Esophagus muscularis mucosa (tissue), 4 donors: ENCODE measurements at places on chromosomes 12 and 14. TPM values are rescaled to one million over a fixed set of nuclear protein-coding genes. Genes with fewer than 3 reads are reported as not detected.

TBX5 gene
- total RNA-seq: 30.7 TPM

SYCP3 gene
- total RNA-seq: not detected

FAIM2 gene
- total RNA-seq: 4.1 TPM

CLEC2A gene
- total RNA-seq: not detected

ZFHX2 gene
- 1.2 TPM for total RNA-seq

PPFIA2 gene
- 0.13 TPM for total RNA-seq

PPP1R1A gene
- total RNA-seq: 7.7 TPM

TPPP2 gene
- total RNA-seq: not detected

DNA sequence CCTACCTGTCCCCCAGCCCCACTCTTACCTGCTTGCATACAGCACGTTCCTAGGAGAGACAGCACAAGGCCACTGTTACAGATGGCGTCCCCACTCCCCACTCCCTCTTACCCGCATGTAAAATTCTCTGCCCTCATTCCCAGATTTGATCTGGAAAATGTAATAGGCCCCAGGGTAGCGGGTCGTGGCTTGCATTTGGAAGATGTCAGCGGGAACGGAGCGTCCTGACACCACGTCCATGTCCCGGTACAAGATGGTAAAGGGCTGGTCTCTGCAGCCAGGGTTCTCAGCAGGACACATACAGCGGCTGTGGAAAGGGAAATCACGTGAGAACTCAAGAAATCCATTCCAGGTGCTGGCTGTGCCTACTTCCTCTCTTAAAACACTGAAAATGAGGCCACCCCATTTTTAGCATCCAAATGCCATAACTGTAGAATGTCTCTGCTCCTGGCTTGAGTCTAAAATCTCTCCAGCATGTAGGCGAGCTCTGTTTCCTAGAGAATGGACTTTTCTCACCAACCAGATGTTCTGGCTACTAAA is 10.1 kb upstream of the TC2N start:
- no peaks in the 10 kb centered on the region for H3K27me3 ChIP-seq
- H3K27ac ChIP-seq: no peak overlapping the region
- DNase-seq: no peak
- H3K4me1 ChIP-seq: peaks cover 15% of the 10 kb centered on the region

- no peak overlapping the region for H3K4me3 ChIP-seq
- H3K27ac ChIP-seq: no peak overlapping the region
- H3K4me1 ChIP-seq: no peaks in the 10 kb centered on the region
- H3K36me3 ChIP-seq: no peaks in the 10 kb centered on the region
- no peaks in the 10 kb centered on the region for H3K27me3 ChIP-seq
- no peak for DNase-seq
Measured at GRCh38 chr14:34270361-34270760, 191.7 kb downstream of the SPTSSA start.

DNA sequence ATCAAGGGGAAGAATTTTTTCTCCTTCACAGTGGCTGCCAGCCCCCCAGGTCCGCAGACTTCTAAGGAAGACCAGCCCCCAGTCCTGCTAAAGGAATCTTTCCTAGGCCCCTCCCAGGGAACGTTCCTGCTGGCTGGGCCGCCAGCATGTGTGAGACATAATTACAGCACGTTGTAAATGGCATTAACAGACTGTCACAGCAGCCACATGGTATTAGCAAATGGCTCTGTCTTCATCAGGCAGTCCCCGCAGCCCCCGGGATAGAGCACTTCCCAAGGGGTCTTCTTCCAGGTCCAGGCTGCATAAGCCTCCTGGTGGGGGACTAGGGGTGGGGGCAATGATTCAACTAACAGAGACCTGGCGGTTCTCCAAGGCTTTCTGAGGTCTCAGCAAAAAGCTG is 34.9 kb upstream of the FAM222A start:
- H3K4me3 ChIP-seq: no peak overlapping the region
- no peaks in the 10 kb centered on the region for H3K27me3 ChIP-seq
- no peak overlapping the region for H3K27ac ChIP-seq
- DNase-seq: no peak
- H3K36me3 ChIP-seq: no peaks in the 10 kb centered on the region

DNA sequence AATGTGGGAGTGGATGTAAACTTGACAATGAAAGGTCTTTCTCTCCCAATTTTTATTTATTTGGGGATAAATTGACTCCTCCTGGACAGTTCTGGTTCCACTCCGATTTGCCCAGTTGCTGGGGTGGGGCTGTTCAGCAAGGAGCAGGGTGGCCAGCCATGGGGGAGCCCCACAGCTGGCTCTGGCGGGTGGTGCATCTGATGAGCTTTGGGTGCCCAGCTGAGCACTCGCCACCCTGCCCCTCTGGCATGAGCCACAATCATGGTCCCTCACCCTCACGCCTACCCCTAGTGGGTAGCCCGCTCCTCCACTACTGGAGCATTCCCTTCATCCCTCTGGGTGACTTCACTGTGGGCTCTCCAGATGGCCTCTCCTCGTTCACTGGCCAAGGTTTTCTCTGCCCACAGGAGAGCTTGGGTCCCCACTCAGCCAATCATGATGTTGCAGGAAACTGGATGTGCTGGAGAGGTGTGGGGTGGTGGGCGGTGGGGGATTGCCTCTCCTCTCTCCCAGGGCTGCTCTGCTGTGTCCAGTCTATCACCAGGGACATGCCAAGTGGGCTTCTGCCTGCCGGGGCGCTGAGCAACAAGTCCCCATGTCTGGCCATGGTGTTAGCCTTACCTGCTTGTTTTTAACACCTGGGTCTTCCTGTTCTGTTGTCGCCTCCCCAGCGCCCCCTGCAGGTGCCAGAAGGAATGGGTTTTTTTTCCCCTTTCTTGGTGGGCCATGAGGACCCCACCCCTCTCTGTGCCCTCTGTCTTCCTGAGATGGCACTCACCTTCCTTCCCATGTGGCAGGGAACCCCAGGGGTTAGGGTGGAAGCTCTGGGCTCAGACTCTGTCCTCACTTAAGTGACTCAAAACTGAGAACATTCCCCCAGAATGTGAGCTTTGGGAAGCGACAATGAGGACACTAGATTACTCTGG is 3.4 kb downstream of the CYP46A1 start:
- peaks cover 18% of the 10 kb centered on the region for H3K4me1 ChIP-seq
- DNase-seq: no peak
- no peak overlapping the region for H3K4me3 ChIP-seq
- no peaks in the 10 kb centered on the region for H3K36me3 ChIP-seq

- no peaks in the 10 kb centered on the region for H3K27me3 ChIP-seq
- H3K36me3 ChIP-seq: no peaks in the 10 kb centered on the region
- no peak overlapping the region for H3K27ac ChIP-seq
- DNase-seq: no peak
- H3K4me3 ChIP-seq: no peak overlapping the region
Measured at GRCh38 chr12:84738481-84738972, 174.1 kb downstream of the SLC6A15 start.

- H3K4me3 ChIP-seq: no peak overlapping the region
- peaks cover 27% of the 10 kb centered on the region for H3K36me3 ChIP-seq
- DNase-seq: no peak
- H3K27me3 ChIP-seq: no peaks in the 10 kb centered on the region
- H3K4me1 ChIP-seq: no peaks in the 10 kb centered on the region
Measured at GRCh38 chr14:103788086-103788485, 59.3 kb downstream of the PPP1R13B start.

- H3K27me3 ChIP-seq: no peaks in the 10 kb centered on the region
- no peak overlapping the region for H3K4me3 ChIP-seq
- no peaks in the 10 kb centered on the region for H3K36me3 ChIP-seq
Measured at GRCh38 chr12:49212572-49212971, 23.7 kb upstream of the TUBA1A start.

DNA sequence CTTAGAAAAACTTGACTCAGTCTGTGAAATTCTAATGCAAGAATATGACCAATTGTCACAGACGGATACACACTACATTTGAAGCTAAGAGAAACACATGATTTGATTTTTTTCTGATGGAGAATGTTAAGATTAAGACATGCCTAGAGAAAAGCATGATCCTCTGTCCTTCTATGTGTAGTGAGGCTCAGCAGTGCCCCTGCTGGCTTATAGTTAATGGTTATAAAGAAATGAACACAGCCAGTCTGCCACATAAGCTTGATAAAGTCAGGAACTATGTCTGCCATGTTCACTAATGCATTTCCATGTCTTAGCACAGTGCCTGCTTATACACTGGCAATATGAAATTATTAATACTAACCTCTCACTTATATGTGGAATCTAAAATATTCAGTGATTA is 168.1 kb upstream of the DAAM1 start:
- H3K27ac ChIP-seq: no peak overlapping the region
- H3K4me3 ChIP-seq: no peak overlapping the region
- no peaks in the 10 kb centered on the region for H3K4me1 ChIP-seq
- no peaks in the 10 kb centered on the region for H3K36me3 ChIP-seq

GRCh38 chr12:50555471-50555885 is 50.7 kb downstream of the DIP2B start:
- no peaks in the 10 kb centered on the region for H3K4me1 ChIP-seq
- no peak overlapping the region for H3K4me3 ChIP-seq
- H3K27ac ChIP-seq: no peak overlapping the region
- H3K27me3 ChIP-seq: no peaks in the 10 kb centered on the region
- H3K36me3 ChIP-seq: no peaks in the 10 kb centered on the region

GRCh38 chr12:121561009-121561395 is 19.8 kb downstream of the KDM2B start:
- peaks cover 6% of the 10 kb centered on the region for H3K36me3 ChIP-seq
- DNase-seq: no peak
- no peak overlapping the region for H3K27ac ChIP-seq
- H3K4me3 ChIP-seq: no peak overlapping the region

DNA sequence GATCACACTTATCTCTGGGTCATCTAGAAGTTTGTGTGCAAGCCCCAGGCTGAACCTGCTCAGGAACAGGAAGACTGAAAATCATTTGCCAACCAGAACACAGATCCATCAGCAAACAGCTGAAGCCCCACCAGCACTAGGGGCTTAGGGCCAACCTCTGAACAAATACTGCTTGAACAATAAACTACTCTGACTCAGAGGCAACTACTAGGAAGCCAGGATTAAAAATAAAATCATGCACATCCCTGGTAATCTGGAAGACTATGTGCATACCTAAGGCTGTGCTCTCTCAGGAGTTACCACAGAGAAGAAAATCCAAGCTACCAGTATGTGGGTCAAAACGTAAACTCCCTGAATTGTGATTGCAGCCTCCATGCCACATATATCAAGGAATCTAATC is 15.9 kb downstream of the GALNT8 start:
- no peaks in the 10 kb centered on the region for H3K36me3 ChIP-seq
- no peak for DNase-seq
- no peaks in the 10 kb centered on the region for H3K4me1 ChIP-seq
- H3K4me3 ChIP-seq: no peak overlapping the region

DNA sequence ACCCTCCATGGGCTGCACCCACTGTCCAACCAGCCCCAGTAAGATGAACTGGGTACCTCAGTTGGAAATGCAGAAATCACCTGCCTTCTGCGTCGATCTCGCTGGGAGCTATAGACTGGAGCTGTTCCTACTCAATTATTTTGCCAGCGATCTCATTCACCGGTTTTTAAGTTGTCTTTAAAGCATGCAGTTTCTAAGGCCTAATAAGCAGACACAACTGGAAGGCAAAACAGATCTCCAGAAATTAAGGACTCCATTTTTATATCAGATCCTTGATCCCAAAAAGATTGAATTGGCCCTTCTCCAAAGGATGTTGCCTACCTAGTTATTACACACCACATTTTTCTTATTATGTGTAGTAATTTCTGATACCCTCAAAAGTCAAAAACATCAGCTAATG is 131.4 kb downstream of the KCNMB4 start:
- no peaks in the 10 kb centered on the region for H3K27me3 ChIP-seq
- H3K36me3 ChIP-seq: no peaks in the 10 kb centered on the region
- no peak overlapping the region for H3K4me3 ChIP-seq
- H3K4me1 ChIP-seq: no peaks in the 10 kb centered on the region
- no peak for DNase-seq
